ENCODE measurements at places on chromosomes 3 and 15.

GRCh38 chr15:93846148-93846547 is 385.2 kb upstream of the MCTP2 start:
- DNase-seq, result no peak

- no peak for DNase-seq
Observed at GRCh38 chr15:81103857-81104256, 30.2 kb upstream of the CFAP161 start.

GRCh38 chr15:31292391-31293015 is 34.1 kb upstream of the KLF13 start:
- DNase-seq, result no peak

DNA sequence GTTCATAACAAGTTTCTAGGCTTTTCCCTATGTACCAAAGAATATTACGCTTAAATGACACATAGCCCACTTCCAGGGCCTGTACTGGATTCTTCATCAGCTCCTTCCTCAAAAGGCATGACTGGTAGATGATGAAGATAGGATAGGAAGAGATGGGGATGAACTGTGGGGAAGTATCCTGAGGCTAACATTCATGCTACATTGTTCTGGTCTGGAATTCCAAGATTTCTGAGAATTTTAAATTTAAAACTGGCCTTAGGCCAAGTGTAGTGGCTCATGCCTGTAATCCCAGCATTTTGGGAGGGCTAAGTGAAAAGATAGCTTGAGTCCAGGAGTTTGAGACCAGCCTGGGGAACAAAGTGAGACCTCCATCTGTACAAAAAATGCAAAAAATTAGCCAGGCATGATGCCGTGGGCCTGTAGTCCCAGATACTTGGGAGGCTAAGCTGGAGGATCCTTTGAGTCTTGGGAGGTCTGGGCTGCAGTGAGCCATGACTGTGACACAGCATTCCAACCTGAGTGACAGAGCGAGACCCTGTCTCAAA is 160.1 kb upstream of the PLAAT1 start:
- DNase-seq, result no peak

- no peak for DNase-seq
Observed at GRCh38 chr15:87767516-87767915, 489.0 kb downstream of the NTRK3 start.

GRCh38 chr3:151460774-151461450 is at the start of gene IGSF10:
IGSF10 (minus strand) TSS chr3:151461061; CDS start chr3:151458709, 2,352 bp downstream.
- DNase-seq, result no peak

DNA sequence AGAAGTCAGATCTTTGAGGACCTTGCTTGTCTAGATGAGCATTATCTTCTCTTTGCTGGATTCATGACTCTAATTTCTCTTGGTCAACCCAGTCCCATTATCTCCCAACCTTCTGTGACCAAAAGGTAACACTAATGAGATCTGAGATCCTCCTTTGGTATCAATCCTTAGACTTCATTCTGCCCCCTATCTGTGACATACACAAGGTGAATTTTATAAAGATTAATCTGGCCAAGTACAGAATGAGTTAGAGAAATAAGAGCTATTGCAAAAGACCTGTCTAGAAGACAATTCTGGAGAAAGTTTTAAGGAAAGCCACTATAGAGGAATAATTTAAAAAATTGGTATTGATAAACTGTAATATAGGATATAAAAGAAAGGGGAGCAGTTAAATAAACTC is 113.8 kb upstream of the KCNMB2 start:
- no peak for DNase-seq

- no peak for DNase-seq
Observed at GRCh38 chr3:16137044-16137443, 37.4 kb upstream of the GALNT15 start.

DNA sequence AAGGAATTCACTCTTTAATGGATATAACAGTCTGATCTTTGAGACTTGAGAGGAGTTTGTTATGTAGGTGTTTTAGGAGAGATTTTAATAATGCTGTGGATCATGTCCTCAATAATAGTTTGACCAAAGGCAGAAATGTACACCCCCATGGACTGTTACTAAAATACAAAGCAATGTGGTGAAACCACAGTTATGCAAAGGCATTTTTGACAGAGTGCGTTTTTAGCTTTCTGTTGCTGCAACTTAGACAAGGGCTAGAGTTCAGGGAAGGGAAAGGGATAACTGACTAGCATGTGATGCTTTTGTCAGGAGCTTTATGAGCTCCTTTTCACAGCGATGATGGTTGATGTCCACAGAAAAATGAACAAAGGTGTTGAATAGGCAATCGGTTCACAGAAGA is 3.6 kb upstream of the STARD5 start:
- DNase-seq, result no peak

DNA sequence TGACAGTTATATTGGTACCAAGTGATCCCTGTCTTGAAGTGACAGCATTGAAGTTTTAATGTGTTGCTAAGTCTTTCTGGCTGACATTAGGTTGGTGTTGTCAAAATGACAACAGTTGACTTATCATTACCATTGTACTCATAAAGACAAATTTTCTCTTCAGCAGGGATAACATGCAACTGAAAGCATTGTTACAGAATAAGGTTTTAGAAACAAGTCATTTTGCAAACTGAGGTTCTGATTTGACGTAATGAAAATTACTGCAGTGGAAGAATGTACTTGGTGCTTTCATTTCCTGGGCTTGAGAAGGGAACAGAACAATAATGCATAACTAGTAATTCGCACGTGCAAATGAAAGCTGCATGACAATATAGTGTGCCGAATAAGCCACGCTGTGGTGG is 75.1 kb downstream of the MOBP start:
- no peak for DNase-seq

GRCh38 chr3:27728195-27729087 is 6.3 kb upstream of the EOMES start:
- DNase-seq, result no peak

DNA sequence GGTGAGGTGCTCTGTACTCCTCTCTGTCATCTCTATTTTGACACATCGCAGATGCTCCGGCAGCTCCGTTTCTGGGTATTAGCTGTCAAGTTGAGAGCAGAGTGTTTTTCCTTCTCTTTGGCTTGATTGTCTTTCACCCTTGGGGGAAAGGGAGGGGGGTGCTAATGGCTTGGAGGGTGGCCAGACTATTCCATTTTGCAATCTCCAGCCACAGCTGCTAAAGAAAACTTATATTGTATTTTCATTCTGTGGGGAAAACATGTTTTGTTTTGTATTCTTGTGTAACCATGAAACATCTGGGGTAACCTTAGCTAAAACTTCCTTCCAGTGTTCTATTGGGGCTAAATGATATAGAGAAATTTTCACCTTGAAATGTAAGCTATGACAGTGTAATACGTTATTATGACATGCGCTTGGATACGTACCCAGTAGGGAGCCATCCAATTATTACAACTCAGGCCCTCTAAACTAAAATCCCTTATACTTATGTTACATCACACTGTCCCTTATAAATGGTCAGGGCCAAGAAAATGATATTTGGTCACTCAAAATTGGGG is 14.0 kb upstream of the LARP6 start:
- no peak for DNase-seq

DNA sequence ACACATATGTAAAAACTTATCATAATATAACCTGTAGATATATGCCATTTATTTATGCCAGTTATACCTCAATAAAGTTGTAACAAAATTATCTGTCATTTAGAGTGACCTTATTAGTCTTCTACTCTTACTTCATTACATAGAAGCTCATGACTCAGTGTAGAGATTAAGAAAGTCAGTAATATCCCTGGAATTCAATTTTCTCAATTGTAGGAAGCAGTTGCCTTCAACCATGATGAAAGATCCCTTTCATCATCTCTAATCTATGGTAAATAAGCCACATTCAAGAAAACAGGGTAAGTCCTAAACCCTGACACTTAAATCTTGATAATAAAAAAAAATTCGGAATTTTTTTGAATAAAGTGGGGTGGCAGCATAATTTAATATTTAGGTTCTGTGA is 216.5 kb upstream of the PEX5L start:
- DNase-seq, result no peak

DNA sequence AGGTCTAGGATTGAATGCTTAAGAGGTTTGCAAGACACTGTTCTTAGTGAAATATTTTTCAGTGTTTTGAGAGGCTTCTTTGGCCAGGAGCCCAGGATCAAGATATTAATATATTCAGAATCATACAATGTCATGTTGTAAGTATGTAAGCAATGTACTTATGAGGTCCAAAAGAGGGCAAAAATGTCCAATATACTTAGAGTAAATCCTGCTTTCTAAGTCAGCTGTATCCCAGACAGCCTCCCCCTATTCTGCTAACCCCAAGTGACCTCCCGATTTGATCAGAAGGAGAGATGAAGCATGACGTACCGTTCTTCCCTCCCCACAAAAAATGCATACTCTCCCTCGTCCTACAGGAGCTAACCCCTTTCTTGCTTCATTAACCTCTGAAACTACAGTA is 70.9 kb downstream of the CHAC1 start:
- no peak for DNase-seq

GRCh38 chr3:71185733-71186455 is 397.6 kb downstream of the FOXP1 start:
- DNase-seq, result no peak

DNA sequence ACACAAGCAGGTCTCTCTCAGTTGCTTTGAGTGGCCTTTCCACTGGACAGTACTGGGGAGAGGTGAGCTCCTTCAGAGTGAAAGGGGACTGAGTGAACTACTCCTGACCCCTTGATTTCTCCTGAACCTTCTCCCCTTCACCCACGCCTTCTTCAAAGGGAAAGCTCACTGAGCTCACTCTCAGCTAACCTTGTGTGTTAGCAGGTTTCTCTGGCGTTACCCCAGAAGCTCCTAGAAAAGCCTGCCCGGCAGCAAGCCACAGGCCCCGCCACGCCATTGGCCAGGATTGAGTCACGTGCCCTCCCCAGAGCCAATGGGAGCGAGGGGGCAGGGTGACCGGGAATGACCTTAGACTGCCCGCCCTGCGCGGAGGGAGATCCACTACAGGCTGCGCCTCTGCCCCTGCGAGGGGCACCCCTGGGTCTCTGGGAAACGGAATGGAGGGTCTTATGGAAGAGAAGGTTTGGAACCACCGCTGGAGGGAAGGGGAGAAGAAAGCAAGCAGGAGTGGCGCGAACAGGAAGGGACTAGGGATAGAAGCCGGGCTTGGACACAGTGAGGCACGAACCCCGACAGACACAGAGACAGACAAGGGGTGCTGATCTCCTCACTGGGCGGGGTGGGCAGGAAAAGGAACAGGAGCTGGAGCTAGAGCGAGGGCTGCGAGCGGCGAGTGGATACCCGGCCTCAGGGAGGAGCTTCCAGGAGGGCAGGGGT is 17.4 kb upstream of the CLK3 start:
- peak; percentile 74 for DNase-seq

GRCh38 chr15:74635228-74635627 is 19.6 kb downstream of the CLK3 start:
- DNase-seq, result peak; percentile 52

DNA sequence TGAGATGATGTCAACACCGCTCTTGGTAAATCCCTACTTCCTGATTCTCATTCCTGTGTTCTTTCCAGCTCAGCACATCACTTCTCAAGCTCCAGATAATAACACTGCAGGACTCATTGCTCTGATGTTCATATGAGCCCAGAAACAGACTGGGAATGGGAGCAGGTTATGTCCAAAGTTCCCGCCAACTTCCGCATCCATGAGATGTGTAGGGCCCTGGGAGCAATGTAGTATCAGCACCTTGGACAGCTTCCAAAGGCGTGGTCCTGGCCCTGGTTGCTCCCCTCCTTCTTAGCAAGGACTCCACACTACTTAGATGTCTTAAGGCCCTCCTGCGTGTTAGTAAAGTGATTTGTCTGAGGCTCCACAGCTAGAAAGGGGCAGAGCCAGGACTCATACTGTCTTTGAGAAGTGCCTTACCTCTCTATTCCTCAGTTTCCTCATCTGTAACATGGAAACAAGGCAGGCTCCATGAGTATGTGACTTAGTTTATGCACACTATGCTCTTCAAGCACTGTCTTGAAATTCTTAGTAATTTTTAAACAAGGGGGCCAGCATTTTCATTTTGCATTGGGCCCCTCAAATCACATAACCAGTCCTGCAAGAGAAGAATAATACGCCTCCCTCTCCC is 27.9 kb upstream of the SLC6A1 start:
- peak; percentile 36 for DNase-seq

DNA sequence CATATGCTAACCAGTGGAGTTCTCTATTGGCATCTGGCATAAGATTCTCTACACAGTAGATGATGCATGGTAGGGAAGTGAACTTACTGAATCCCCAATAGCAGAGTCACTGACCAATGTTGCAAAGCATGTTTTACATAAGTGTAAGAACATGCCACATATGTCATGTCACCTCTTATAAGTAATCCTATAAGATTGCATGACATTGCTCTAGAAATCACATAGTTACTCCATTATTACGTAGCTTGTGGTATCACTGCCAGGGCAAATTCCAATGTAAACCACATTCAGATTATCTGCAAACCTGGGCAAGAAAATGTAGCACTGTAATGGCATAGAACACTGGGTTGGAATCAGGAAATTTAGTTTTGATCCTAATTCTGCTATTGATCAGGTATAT is 198.2 kb upstream of the UMPS start:
- no peak for DNase-seq

- DNase-seq, result no peak
Observed at GRCh38 chr3:153856932-153857331, 264.3 kb upstream of the ARHGEF26 start.

DNA sequence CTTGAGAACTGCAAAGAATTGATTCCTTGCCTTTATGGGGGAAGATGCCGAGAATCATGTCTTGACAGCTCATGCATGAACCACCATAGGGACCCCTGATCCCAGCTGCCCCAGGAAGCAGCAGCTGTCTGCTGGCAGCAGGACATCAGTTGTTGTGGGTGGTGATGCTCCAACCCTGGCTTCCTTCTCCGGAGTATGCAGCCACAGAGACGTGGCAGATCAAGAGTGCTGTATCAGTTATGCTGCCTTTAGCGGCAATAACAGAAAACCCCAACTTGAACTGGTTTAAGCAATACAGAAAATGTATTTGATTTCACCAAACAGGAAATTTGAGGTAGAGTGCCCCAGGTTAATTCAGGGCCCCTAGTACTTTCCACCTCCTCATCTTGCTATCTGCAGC is 92.2 kb upstream of the TNFAIP8L3 start:
- DNase-seq, result no peak

DNA sequence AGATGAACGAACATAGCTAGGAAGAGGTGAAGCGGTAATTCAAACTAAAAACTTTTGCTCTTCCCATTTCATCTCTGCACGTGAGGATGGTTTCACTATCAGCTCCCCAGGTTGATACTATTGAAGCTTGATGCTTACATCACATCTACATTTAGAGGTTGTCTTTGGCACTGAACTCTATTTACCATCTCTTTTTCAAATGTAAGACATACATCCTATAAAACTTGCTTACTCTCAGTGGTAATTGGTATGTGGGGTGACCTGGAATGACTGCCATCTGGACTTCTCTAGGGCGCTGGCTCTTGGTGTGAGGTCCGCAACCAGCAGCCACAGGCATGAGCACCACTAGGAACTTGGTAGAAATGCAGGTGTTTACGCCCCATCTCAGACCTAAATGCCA is 118.1 kb downstream of the AKAP13 start:
- DNase-seq, result no peak

- DNase-seq, result no peak
Observed at GRCh38 chr15:43095243-43095642, 10.6 kb downstream of the UBR1 start.
